ENCODE measurements at places on chromosomes 16 and 17.

DNA sequence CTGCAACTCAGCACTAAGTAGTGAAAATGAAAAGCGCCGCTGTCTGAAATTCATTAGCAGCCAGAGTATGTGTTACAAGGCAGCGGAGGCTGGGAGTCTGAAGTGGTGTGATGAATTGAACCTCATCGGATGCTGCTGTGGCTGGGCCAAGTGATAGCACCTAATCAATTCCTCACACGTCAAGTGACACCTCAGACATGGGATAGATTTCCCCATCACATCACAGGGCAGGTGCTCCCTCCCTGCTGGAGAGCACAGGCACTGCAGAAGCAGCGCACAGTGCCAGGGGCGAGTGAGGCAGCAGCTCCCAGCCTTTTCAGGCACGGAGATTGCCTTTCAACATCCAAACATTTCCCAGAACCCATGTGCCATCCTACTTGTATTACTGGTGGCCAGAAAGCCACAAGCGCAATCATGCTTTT lies 32.2 kb downstream of the DRC3 start:
- DNase-seq: no peak

- DNase-seq: no peak
Measured at GRCh38 chr16:9365370-9365728, 273.9 kb downstream of the HAPSTR1 start.

DNA sequence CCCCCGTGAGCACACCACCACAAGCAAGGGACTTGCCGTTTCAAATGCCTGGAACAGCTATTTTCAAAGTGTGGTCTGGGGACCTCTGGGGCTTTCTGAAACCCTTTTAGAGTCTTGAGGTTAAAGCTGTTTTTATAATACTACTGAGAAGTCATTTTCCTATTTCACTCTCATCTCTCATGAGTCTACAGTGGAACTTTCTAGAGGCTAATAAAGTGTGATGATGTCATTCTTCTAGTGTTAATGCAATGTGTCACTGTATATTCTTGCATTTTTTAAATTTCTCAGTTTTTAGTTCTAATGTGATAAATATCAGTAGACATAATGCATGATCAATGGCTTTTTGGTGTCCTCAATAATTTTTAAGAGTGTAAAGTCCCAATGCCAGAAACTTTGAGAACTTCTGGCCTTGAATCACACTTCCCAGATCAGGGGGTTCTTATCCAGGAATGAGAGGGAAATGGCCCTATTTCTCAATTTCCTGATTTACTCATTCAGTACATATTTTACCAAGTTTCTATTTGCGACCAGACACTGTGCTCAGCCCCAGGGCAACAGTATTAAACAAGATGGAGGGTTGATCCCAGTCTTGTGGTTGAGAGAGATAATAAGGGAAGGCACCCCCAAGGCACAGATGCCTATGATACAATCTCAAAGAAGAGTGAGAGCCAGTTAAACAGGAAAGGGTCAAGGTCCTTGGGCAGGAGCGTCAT lies 444.0 kb downstream of the HS3ST3B1 start:
- no peak for DNase-seq

DNA sequence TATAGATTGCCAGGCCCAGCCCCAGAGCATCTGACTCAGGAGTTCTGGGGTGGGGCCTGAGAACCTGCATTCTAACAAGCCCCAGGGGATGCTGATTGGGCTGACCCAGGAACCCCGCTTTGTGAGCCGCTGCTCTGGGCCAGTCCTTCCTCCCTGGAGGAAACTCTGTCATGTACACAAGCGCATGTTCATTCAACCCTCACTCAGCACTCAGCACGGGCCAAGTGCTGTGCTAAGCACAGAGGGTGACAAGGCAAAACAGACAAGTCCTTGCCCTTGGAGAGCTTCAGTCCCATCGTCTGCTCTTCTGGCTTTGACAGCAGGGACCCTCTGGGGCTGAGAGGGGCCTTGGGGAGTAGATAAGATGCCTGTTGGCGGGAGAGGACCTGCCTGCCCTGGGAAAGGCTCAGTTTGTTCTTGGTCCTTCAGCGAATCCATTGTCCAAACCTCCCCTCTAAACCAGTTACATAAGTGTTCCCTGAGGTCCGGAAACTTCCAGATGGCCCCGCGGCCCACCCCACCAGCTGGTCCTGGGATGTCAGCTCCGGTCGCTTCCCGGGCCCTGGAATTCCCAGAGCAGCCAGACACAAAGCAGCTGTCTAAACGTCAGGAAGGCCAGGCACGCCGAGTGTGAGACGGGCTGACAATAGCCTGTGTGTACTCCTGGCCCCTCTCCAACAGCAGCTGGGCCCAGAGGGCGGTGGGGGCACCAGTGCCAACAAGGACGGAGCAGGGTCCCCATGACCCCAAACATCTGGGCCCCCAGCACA lies 88.8 kb downstream of the ZDHHC7 start:
- no peak for DNase-seq

DNA sequence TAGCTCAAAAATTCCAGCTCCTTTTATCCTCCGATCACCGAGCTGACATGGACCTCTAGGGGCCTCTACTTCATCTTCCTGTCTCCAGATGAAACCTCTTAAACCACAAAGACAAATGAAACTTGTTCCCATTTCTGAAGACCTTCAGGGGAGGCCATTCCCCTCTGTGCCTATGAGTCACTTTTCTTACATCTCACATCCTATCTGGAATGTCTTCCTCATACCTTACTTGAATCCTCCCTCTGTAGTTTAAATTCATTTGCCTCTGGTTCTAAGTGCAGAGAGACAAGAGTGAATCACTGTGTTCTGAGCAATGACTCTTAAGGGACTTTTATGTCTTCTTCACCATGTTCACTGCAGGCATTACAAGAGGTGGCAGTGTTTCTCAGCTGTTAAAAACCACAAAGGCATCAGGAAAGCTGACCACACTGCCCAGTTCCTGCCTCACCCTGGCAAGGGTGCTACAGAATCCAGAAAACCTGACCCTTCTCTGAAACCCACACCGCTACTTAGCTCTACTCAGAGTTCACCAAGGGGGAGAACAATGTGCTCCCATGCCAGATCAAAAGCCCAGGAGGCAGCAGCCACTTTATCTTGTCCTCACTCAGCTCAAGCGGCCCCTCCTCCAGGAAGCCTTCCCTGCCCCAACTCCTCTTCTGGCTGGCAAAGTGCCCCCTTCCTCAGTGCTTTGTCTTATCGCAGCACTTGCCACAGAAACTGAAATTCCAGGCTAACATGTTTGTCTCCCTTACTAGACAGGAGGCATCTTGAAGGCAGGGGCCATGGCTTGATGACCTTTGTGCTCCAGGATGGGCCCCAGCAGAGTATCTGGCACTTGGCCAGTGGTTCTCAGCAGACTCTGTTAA lies 6.4 kb downstream of the CUEDC1 start:
- DNase-seq: no peak

DNA sequence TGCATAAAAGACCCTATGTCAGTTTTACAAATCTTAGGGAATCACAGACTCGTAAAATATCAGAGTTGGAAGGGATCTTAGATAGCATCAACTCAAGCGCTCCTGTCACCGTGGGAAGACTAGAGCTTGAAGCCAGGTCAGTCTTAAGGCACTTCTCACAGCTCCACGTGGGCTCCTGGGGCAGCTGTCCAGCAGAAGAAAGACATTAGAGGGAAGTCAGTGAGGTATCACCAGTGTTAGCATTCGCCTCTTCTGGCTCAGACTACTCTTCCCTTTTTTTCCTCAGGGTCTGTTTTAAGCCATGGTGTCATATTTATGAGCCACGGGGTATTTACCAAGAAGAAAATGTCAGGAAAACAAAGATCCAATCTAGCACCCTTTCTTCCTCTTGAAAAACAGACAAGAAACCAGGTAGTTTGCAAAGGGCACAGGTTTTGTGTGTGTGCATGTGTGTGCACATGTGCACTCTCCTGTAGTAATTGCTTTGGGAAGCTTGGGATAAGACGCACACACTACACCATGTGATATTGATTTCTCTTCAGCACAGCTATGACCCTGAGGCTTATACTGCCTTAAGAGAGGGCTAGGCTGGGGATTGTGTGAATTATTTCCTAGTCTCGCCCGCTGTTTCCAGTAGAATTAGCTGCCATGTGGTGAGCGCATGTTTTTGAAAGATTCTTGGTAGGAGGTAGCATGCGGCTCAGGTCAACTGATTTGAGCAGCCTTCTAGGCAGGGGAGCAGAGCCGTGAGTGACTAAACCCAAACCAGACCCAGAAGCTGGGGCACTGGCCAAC lies 61.0 kb upstream of the ELAC2 start:
- no peak for DNase-seq

GRCh38 chr17:37740915-37741314 lies 3.9 kb downstream of the HNF1B start:
- no peak for DNase-seq

DNA sequence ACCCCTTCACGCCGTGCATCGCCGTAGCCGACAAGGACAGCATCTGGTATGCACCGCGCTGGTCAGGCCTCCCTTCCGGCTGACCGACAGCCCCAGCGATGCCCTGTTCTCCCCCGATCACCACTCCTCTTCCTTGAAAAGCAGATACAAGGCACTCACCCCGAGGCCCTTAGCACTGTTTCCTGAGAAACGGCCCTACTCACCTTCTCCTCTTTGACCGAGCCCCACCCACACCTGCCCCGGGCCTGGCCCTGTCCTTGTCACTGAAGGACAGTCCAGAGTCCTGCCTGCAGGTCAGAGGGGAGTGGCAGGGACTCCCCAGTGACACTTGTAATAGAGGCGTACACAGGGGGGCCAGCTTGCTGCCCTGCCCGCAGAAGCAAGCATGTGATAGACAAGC lies 45.9 kb upstream of the CHMP6 start:
- no peak for DNase-seq

- DNase-seq: no peak
Measured at GRCh38 chr17:42202159-42202558, 7.9 kb upstream of the GHDC start.

DNA sequence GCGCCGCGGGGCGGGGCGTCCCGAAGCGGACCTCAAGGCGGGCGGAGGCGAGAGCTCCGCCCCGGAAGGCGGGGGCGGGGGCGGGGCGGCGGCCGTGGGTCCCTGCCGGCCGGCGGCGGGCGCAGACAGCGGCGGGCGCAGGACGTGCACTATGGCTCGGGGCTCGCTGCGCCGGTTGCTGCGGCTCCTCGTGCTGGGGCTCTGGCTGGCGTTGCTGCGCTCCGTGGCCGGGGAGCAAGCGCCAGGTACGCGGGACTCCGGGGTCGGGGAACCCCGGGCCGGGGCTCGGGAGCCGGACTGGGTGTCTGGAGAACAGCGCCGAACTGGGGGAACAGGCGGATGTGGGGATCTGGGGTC lies at the start of gene TNFRSF12A:
Gene TNFRSF12A, plus strand, starts transcription at position 122 of the 357 bp plus-strand sequence. Its CDS starts 30 bp downstream, at position 152.
- no peak for DNase-seq

- DNase-seq: no peak
Measured at GRCh38 chr17:59030811-59031210, 75.9 kb downstream of the TRIM37 start.

- DNase-seq: no peak
Measured at GRCh38 chr17:16135461-16135860, 79.9 kb downstream of the NCOR1 start.

DNA sequence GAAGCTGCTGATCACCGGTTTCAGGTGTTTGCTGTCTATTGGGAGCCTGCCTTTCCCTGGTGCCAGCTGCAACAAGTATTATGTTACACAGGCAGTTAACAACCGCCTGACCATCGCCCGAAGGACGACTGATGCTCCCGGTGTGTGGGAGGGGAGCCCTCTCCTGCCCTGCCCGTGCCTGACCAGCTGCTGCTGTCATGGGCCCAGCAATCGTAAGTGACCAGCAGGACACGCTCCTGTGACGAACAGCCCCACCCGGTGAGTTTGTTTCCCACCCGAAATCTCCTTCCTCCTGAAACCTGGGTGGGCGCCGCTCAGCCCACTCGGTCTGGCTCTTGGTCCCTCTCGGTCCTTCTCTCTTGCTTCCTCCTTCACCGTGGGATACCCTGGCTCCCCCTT lies 17.9 kb upstream of the UBE2I start:
- DNase-seq: no peak

DNA sequence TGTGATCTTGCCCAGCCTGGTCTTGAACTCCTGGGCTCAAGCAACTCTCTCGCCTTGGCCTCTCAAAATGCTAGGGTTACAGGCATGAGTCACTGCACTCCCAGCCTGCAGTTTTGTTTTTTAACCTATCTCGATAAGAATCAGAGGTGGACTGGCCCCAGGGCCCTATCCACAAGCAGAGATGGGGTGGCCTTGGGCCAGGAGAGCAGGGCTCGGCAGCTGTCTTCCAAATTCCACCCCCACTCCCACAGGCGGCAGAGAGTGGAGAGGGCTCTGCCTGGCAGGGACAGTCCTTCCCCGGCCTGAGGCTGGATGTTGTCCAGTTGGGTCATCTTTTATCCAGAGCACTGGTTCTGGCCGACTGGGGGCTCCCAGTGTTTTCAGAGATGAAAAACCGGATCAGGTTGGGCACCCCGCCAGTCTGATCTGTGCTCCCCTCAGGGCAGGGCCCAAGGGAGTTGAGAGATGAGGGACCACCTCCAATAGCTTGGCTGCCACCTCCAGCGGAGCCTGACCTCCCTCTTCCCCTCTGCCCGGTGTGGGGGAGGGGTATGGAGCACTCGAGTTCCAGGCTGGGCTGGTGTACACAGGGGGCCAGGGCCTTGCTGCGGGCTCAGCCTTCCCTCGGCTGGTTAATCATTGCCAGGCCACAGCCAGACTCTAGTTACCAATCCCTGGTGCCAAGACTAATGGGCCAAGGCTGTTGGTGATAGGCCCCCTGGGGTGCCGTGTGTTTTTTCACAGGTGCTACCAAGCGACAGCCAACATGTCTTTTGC lies 30.3 kb upstream of the MYO15B start:
- no peak for DNase-seq

- no peak for DNase-seq
Measured at GRCh38 chr16:79969458-79969857, 368.9 kb upstream of the MAF start.

GRCh38 chr17:9484789-9485188 lies 90.8 kb downstream of the STX8 start:
- DNase-seq: no peak

DNA sequence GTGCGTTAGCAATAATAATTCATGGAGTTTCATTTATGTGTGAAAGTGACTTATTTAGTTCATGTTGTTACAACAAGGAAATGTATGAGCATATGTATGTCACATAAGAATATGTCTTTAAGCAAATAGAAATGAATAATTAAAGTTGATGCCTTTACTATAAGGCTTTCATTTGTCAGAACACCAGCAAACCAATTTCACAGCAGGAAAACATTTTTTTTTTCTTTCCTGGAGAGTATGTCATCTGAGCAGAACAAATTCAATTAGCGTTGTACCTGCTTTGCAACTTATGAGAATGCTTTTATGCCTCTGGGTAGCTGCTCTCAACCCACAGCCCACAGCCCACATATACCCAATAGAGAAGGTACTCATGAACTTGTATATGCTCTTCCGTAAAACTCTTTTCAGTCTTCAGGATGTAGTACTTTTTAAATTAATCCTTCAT lies 26.3 kb upstream of the APOH start:
- DNase-seq: no peak

DNA sequence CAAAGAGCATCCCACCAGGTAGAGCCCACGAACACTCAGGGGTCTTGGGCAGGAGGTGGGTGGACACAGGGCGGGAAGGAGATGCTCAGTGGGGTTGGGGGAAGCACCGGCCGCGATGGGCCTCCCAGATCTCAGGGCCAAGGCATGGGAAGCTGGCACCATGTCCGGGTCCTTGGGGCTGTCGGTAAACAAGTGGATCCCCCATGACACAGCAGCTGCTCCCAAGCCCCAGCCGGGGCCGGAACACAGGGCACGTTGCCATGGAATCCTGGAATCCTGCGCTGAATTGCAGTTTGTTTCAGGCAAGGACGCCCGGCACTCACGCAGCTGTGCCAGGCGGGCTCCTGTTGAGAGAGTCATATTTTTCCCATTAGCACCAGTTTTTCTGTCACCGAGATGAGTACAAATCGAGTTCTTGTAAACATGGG lies 23.0 kb upstream of the CHMP6 start:
- no peak for DNase-seq

All from NCI-H1048 (cell line).